HepG2 (cell line): ENCODE measurements at places on chromosomes 13 and 19.

- no peaks in the 10 kb centered on the region for H3K36me3 ChIP-seq
- H3K4me3 ChIP-seq: no peak overlapping the region
- no peak for DNase-seq
- no peak overlapping the region for H3K27ac ChIP-seq
- H3K4me1 ChIP-seq: peaks cover 34% of the 10 kb centered on the region
Measured at GRCh38 chr19:10965398-10965797, 4.6 kb downstream of the SMARCA4 start.

GRCh38 chr13:20144141-20144850 lies 16.6 kb downstream of the GJA3 start:
- H3K27me3 ChIP-seq: peaks cover 4% of the 10 kb centered on the region
- no peak for DNase-seq
- no peaks in the 10 kb centered on the region for H3K36me3 ChIP-seq

DNA sequence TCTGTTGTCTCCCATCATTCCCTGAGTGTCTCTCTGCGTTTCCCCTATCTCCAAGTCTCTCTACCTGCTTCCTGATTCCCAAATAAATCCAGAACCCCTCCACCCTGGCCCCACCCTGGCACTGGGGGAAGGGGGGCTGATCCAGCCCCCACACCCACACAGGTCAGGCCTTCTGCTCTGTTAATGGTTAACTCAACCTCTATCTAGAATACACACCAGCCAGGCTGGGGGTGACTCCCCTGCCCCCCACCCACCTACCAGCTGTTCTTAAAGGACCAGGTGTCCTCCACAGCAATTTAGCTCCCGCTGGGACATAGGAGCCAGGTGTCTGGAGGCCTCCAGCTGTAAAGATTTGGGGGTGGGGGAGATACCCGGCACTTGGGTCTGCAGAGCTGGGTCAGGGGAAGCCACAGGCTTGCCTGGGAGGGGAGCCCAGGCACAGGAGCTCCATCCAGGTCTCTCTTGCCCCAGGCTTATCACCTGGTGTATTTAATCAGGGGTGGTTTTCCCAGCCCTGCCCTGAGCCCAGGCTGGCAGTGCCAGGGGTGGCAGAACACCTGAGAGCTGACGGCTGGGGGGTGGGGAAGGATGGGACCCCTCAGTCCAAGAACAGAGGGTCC lies 3.9 kb downstream of the IRF2BP1 start:
- peak; percentile 84 for DNase-seq
- H3K4me3 ChIP-seq: peak overlapping the region; percentile 58
- no peaks in the 10 kb centered on the region for H3K27me3 ChIP-seq

GRCh38 chr13:20360041-20360491 lies 127.9 kb upstream of the GJB6 start:
- H3K4me3 ChIP-seq: no peak overlapping the region
- no peak for DNase-seq
- H3K27me3 ChIP-seq: no peaks in the 10 kb centered on the region; the same call in 1 of the 2 replicates
- peaks cover 17% of the 10 kb centered on the region for H3K4me1 ChIP-seq
